Activated naive CD8-positive, alpha-beta T cell treated with anti-CD3 and anti-CD28 coated beads, Interleukin-2, amount 50 U/mL, for 16 hours (primary cell): ENCODE measurements at places on chromosomes 3 and 15.

GRCh38 chr3:16352428-16352827 is 87.4 kb downstream of the OXNAD1 start:
- DNase-seq: no peak

DNA sequence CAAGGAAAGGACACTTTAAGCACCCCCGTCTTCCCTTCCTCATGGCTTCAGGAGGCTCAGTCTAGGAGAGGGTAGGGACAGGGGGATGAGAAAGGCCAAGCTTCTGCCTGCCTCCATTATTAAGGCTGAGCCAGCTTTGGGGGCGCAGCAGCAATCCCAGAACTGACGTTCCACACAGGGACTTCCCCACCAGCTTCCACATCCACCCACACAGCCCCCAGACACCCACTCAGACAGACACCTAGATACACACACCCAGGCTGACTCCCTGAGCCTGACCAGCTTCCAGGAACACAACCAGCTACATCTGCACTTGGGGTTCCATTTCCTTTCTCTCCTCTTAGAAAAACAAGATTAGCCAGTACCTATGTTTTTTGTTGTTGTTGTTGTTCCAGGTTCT is 4.7 kb downstream of the HCN4 start:
- DNase-seq: no peak

- no peak for DNase-seq
Measured at GRCh38 chr3:194306771-194307640, 44.1 kb downstream of the CPN2 start.

- no peak for DNase-seq
Measured at GRCh38 chr3:165128544-165128943, 50.2 kb upstream of the SI start.

DNA sequence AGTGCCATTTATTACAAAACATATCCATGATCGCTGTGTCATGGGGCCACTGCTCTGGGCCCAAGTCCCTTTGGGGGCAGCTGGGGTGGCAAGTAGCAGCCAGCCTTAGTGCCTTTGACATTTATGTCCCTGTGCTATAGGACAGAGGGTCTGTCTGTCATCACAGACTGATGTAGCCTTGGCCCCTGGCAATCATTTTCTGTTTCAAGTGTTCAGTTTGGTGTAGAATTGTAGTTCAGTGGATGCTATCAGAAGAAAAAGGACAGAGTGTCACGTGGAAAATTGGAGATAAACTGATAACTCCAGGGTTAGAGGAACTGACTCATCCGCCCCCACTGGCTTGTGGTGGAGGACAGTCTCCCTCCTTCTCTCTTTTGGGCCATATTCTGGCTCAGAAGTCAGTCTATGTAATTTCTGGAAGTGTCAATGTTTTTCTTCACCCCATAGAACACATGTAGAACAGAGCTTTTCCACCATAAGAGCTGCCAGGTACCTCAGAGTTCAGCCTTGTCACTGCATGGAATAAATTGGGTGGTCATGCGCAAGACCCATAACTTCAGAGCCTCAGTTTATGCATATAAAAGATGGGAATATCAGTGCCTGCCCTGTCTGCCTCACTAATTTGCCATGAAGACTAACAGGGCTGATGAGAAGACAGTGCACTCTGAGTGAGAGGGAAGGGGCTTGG is 4.5 kb upstream of the MRPS22 start:
- DNase-seq: no peak

DNA sequence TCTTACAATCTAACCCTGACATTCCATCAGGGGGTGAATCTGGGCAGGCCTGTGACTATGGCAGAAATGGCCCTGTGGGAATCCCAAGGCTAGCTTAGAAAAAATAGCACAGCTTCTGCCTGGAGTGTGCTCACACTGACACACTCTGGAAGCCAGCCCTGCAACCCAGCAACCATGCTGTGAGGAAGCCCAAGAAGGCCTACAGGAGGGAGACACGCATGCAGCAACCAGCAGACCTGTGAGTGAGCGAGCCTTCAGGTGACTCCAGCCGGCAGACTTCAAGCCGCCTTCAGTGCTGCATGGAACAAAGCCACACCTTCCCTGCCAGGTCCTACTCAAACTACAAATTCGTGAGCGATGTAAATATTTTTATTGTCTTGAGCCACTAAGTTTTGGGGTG is 26.1 kb downstream of the RAB6B start:
- DNase-seq: no peak

GRCh38 chr15:100911086-100911485 is 8.1 kb upstream of the LRRK1 start:
- DNase-seq: no peak

DNA sequence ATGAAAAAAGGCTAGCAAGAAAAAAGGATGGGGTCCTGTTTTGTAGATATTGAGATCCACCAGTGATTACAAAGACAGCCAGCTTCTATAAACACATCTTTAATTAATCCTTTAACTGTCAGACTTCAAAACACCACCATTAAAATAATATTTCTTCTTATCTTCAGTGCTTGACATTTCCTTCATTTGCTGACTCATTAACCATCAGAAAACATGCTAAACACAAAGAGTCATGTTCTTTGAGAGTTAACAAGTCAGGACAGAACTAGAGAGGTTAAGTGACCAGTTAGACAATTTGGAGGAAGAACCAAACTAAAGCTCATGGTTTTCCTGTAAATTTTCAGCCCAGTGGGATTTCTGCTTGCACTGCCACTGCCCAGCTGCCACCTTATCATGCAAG is 111.4 kb downstream of the MEIS2 start:
- DNase-seq: no peak

GRCh38 chr3:117746066-117746465 is 1036.5 kb downstream of the TUSC7 start:
- no peak for DNase-seq

- DNase-seq: no peak
Measured at GRCh38 chr15:82136120-82136519, 90.3 kb upstream of the MEX3B start.

DNA sequence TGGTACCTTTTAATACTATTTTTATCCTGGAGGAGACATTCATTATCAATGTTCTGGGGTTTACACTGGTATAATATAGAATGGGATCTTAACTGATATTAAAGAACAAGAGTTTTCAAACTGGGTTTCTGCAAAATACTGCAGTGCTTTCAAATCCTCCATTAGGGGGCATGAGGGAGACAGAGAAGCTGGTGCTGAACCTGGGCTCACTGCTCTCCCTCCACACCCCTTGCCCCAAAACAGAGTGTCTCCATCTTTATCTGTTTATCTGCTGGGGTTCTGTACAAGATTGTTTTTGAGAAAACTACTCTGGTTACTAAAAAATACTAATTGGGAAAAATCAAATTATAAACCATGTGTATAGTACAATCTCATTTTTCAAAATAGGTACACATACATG is 41.7 kb downstream of the CADPS start:
- DNase-seq: no peak

- DNase-seq: no peak
Measured at GRCh38 chr3:160608870-160609269, 43.5 kb upstream of the KPNA4 start.

GRCh38 chr3:52176951-52177700 is 20.8 kb upstream of the ALAS1 start:
- no peak for DNase-seq

DNA sequence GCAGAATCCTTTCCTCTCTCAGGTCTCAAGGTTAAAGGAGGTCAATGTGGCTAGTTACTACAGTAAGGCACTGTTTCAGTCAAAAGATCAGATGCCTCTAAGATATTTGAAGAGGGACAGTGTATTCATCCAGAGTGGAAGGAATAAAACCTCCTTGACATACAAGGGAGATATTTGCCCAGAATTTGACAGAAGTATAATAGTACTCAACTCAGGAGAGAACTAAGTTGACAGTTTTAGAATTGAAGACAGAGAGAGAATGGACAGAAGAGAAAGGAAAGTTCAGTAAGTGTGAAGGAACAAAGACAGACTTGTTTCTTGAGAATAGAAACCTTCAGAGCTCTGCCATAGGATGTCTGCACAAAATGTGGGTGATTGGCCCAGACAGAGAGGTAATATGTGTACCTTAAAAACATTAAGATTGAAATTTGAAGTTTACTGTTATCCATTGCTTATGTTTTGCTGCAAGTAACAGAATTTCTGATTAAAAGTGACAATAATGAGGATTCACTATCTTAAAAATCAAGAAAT is 507.1 kb downstream of the IGSF11 start:
- DNase-seq: no peak

DNA sequence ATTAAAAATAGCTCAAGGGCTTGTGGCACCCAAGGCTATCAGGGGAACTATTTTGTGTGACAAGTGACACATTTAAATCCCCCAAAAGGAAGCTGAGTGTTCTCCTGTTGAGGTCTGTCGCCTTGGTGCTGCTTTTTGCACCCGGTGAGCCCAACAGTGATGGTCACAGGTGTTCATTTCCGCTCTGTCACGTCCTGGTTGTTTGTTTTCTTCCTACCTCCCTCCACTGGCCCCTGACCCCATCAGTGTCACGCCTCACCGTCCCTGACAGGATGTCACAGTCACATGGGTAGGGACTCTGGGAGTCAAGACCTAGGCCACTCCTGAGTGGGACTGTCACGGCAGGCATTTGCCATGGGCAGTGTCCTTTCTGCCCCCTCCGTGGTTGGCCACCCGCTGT is 11.2 kb downstream of the SLCO3A1 start:
- DNase-seq: no peak

- no peak for DNase-seq
Measured at GRCh38 chr15:88300861-88301260, 44.3 kb upstream of the NTRK3 start.

- no peak for DNase-seq
Measured at GRCh38 chr15:90015749-90016148, 14.6 kb downstream of the ZNF710 start.

GRCh38 chr3:37974121-37975083 is 16.2 kb upstream of the VILL start:
- DNase-seq: peak; percentile 54

- no peak for DNase-seq
Measured at GRCh38 chr3:55490276-55490913, 3.3 kb upstream of the WNT5A start.

DNA sequence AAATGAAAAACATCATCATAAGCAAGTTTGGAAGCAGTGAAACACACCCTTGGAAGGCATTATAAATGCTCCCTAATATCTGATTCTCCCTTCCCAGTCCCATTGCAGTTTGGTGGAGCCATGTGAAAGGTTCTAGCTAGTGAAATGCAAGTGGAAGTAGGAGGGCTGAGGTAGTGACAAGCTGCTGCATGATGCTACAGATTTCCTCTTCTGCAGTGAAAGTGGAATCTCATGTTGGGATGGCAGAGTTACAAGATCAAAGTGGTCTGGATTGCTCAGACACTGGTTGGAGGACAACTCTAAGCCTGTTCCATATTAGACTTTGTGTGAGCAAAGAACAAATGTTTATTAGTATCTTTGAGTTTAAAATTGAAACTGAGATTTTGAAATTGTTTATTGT is 3.3 kb upstream of the PDCD6IP start:
- DNase-seq: no peak

DNA sequence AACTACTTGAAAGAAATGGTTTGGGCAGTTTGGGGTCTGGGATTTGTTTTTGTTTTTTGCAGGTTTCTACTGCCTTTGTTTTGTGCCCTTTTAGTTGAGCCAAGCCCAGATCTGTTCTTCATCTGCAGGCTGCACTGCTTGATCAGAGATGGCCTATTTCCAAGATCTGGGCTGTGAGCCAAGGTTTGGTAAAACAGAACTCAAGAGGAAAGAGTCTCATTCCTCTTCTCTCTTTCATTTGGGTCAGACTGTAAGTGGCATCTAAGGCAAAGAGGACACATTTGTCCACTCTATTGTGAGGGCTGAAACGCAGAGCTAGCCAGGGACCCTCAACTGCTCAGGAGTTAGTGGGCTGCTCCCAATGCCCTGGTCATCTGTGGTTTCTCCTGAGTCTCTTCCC is 104.4 kb upstream of the UBE3A start:
- DNase-seq: no peak

- no peak for DNase-seq
Measured at GRCh38 chr3:177089110-177089509, 108.2 kb downstream of the TBL1XR1 start.

- no peak for DNase-seq
Measured at GRCh38 chr3:177429079-177429478, 231.8 kb upstream of the TBL1XR1 start.

- no peak for DNase-seq
Measured at GRCh38 chr15:67839499-67839928, 331 bp downstream of the RNU6-1 start.

DNA sequence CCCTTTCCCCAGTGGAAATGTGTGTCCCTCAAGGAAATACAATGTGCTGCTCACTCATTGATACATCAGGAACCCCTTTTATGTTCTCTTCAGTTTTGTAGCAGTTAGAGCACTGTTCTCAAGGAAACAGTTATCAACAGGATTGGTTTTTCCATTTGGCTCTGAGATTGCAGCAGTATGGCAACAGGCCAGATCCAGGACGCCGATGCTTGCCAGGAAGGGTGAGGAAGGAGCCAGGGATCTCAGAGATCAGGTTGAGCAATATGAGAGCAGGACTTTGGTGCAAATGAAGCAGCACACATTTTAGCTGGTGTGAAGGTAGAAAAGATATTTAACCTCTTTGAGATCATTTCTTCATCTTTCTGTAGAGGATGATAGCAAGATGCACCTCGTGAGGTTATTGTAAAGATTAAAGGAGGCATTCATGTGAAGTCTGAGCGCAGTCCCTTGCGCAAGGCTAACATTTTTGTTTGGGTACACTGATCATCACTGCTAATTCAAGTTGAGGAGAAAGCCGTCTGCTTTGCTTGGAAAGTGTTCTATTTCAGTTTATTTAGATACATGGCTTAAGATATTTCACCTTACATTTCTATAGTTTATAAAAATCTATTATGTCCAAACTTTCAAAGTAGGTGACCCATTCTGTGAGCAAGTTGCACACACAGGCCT is 68.5 kb downstream of the KCNH8 start:
- DNase-seq: no peak

DNA sequence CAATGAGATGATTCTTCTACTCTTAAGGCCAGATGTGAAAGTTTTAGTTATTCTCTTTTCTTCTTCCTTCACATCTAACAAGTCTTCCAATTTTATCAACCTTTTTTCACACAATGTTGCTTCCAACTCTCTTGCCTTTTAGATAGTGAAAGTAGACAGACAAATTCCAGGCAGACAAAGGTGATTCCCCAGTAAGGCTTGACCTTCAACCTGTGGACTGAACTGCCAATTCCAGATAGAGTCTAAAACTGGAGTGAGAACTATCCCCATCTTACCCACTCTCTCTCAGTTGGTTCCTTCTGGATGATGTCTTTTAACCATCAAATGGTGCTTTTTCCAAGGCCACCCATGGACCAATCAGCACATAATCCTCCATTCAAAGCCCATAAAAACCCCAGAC is 159.0 kb downstream of the NSUN3 start:
- DNase-seq: no peak

DNA sequence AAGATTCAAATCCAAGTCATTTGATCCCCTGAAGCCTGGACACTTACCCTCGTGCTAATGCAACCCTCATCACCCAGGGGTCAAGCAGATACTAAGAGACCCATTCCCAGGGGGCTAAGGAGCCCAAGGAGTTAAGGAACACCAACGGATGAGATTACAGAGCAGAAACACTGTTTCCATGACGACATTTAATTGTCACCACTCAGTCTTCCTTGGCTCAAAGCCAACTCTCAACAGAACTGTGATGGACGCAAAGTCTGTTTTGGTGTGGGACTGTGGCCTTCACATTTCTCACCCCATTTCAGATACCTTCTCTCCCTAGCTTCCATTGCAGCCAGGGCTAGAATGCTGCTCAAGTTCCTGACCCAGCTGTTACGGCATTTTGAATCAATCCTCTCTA is 383.5 kb upstream of the WNT5A start:
- no peak for DNase-seq
